ENCODE measurements at places on chromosomes 5 and 9.

- DNase-seq = no peak
These were observed 531.1 kb downstream of the RASEF start for GRCh38 chr9:82531795-82532194.

- DNase-seq = no peak
These were observed 109.0 kb downstream of the FAM174A start for GRCh38 chr5:100644185-100644584.

DNA sequence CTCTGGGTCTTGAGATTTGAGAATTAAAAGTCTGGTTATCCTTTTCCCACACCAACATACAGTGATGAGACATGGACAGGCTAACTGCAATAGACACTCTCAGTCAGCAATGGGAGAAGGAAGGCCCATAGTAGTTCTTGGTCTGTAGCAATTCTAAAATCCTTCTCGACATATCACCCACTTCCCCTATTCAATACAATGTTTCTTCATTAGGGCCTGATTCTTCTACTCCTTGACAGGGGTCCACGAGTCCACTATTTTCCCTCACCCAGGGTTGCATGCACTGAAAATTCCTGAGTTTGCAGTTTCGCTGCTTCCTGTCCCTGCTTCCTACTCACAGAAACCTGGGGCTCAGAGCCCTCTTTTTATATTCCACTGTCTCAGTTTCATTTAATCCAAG, 402.8 kb downstream of the MAT2B start:
- no peak for DNase-seq

- no peak for DNase-seq
These were observed 115.7 kb downstream of the PPP2R2B start for GRCh38 chr5:146762830-146763229.

GRCh38 chr5:142082182-142082781, 26.3 kb upstream of the NDFIP1 start:
- no peak for DNase-seq

- DNase-seq = no peak
These were observed 8.8 kb upstream of the BOD1 start for GRCh38 chr5:173625261-173625660.

GRCh38 chr9:86942281-86943200, 4.8 kb downstream of the GAS1 start:
- DNase-seq = no peak

DNA sequence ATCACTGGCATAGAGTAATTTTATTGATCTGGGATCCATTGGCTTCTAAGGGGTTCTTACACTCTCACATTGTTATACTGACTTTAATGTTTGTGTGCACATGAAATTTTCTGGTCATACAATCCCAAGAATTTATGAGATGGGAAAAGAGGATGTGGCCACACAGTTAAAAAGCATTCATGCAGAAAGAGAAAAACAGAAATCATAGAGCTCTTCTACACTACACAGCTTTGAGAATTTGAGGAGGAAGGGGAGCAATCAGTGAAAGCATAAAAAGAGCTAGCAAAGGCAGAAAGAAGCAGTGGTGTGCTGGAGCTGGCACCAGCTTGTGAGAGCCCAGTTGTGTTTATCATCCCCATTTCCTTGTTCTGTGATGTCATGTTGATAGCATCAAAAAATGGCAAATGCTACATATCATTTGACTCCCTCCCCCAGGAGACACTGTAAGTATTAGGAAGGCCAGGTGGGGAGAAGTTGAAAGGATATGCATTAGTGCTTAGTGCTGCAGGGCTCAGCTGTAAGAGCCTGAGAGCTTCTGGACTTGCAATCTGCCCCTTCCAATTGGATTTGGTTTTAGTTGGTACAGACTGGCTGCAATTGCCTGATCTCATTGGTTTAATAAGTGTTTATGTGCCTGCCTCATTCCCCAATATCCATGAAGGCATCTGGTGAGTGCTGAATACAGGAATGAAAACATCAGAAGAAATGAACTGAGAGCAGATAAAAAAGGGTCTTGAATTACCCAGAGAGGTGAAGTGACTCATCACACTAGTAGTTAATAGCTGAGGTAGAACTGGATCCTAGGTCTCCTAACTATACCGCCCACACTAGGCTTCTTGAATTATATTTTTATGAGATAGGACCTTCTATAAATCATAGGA, 30.9 kb downstream of the RHOBTB3 start:
- no peak for DNase-seq

DNA sequence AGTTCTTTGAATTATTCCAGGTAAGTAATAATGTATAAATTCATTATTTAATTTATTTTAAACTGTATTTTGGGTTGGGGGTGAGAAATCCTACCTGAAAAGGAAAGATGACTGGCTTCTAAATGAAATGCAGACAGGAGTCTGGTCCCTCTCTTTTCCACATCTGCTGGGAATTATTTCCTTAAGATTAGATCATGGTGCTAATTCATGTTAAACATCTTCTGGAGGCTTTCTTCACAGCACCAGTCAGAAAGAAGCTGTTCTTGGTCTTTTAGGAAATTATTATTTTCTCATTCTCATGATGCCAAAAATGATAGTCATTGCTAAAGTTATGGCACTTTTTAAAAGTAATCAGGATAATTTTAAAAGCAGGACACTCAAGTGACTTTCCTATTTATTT, 254.2 kb downstream of the CWC27 start:
- no peak for DNase-seq

- no peak for DNase-seq
These were observed 62.1 kb upstream of the TMC1 start for GRCh38 chr9:72459308-72459707.

DNA sequence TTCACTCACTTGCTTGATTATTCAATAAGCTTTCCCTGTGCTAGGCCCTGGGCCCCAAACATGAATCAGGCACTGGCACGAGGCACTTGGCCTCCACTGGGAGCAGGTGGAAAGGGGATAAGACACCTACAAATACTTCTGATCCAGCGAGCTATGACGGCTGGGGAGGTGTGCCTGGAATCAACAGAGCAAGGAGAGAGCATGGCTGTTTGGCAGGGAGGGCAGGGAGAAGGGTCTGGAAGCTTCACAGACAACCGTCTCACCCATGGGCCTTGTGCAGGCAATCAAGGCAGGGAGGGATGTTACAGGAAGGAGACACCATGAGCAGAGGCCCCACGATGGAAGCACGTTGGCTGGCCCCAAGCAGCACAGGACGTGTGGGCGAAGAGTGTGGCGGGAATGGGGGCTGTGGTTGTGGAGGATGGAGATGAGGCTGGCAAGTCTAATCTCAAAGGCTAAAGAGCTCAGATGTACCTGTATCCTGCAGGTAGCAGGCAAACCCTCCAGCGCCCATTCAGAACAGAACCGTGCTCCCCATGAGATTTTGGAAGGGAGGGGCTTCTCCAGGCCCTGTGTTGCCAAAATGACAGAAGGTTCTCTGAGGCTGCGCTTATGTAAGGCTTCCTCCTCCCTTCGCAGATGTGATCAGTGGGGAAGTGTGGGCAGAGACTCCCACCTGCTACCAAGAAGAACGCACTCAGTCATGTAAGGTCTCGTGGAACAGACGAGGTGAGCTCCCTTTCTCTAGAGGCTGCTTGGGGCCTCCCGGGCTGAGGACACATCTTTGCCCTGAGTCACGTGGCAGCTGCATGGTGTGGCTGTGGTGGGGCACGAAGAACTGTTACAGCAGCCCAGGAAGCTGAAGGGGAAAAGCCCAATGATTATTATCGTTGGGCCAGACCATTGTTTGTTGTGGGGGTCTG, 189.7 kb downstream of the DAB2IP start:
- DNase-seq = no peak

DNA sequence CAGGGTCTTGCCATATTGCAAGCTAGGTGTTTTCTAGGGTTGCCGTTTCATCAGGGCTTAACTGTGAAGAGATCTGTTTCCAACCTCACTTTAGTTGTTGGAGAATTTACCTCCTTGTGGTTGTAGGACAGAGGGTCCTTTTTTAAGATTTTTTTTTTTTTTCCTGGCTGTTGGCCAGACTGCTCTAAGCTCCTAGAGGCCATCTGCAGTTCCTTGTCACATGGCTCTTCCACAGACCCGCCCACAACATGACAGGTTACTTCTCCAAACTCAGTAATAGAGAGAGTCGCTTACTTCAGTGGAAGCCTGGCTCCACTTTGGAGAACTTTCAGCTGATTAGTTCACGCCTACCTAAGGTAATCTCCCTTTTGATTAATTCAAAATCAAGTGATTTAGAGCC, 543.7 kb downstream of the DMRTA1 start:
- DNase-seq = no peak

GRCh38 chr5:87755360-87755759, 342.6 kb upstream of the CCNH start:
- no peak for DNase-seq

- no peak for DNase-seq
These were observed 415.7 kb downstream of the RAB3C start for GRCh38 chr5:58998544-58998943.

DNA sequence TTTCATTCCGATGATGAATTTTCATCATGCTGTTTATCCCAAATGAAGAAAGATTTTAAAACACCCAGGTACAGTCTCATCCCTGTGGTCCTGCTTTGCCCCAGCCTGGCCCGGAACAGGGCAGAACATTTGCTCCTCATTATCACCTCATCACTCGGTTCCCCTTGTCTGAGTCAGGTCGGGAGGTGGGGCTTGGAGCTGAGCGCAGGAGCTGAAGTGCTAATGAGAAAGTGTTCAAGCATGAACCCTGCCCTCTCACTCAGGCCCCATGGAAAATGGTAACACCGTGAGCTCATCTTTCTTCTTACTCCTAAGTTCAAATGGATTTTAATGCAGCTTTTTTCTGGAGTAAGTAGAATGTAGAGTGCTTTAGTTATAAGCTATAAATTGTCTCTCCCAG, 466.2 kb downstream of the KDM4C start:
- DNase-seq = no peak

GRCh38 chr5:127386557-127386956, 96.0 kb downstream of the MEGF10 start:
- no peak for DNase-seq

DNA sequence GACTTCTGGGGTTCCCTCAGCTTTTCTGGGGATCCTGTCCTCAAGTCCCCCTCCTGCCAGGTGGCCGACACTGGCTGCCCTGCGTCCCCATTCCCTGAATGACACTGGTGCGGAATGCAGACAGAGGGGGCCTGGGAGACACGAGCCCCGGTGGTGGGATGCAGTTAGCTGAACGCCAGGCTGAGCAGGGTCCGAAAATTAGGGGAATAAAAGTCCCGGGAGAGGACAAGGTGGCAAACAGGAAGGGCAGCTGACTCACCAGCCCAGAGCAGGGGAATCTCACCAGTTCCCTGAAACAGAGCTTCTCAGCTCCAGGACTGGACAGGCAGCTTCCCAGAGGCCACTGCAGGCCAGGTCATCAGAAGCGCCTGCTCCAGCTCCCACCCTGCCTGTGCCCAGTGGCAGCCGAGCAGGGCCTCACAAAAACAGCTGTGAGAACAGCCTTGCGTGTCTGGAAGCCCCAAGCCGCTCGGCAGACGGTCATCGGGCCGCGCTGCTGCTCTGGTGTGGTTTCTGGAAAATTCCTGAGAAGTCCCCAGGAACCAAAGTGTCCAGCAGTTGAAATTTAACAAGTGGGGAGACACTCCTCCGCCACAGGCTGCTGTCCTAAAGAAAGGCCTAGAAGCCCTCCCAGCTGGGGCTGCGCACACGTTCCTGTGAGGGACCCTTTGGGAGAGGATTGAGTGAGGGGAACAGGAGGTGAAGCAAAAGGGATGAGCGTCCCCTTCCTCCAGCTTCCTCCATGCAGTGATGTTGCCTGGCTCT, 47.6 kb upstream of the EXOC3 start:
- DNase-seq = no peak

DNA sequence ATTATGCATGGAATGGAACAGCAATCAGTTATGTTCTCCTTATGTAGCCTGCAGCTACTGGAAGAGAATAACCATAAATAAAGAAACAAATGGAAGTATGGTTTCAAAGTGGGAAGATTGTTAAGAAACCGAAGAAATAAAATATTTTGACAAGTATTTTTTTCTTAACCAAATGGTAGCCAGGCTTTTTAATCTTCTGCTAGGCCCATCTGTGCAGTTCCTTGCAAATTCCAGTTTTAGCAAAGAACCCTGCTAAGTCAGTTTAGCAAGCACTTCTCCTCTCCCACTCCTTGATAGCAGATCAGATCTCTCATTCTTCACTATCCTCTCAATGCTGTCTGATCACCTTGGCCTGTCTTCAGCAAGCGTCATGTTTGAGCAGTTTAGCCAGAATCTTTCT, 111.1 kb upstream of the PRDM9 start:
- no peak for DNase-seq

DNA sequence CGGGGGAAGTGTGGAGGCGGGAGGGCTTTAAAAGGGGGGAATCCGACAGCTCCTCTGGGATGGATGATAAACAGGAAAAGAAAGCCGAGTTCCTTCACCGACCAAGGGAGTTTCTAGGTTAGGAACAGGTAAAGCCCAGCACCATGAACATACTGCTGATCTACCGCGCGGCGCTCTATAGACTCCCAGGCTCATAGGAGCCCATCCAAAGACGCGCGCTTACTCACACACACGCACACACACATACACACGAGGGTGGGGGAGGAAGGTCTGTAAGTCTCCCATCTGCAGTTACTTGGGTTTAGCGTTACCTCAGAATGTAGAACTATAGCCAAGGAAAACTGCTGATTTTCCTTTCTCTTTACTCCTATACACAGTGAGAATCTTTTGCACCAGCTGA, 2.6 kb upstream of the GABRB2 start:
- no peak for DNase-seq

GRCh38 chr9:106964822-106965525, 102.0 kb downstream of the ZNF462 start:
- no peak for DNase-seq

DNA sequence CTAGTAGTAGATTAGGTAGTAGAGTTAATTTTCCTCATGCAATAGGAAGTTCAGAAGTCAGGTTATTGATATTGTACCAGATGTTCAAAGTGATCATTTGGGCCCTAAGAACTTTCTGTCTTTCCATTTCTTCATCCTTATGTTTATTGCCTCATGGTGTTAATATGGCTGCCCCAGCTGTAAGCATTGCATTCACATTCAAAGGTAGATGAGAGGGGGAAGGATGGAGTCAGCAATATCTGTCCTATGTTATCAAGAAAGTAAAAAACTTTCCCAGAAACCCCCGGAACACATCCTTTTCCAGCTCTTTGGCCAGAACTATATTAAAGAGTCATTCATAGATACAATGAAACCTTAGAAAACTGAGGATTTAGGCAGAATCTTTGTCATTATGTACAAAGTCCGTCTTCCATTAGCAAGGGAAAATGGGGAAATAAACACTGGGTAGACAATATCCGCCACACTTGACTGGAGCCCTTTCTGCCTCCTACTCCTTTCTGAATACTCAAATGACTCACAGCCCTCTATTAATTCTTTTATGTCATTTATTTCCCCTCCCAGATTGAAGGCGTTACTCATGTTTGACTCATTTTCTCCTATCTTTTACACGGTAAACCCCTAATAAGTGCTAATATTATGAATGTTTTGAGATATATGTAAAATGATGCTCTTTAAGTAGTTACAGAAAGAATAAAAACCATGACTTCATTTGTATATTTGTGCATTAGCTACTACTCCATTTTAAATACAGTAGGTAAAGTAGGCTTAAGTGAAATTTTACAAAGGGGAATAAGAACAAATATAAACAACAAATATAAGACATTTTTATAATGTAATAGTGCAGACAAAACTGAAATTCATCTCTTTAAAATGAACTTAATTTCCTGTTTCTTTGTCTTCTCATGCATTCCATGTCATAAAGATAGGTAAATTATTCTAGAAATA, 127.6 kb downstream of the SLF1 start:
- DNase-seq = no peak

Data from activated CD4-positive, alpha-beta T cell treated with anti-CD3 and anti-CD28 coated beads, Interleukin-2, amount 50 U/mL, for 24 hours (primary cell).